ENCODE measurements at places on chromosomes 4 and X.

GRCh38 chr4:150694438-150694837 lies 112.5 kb downstream of the MAB21L2 start:
- DNase-seq = no peak

- no peak for DNase-seq
These were observed 1.3 kb upstream of the TSPYL2 start for GRCh38 chrX:53080628-53081580.

GRCh38 chr4:174669270-174669669 lies 147.0 kb upstream of the HPGD start:
- no peak for DNase-seq

GRCh38 chrX:49139713-49140112 lies 16.2 kb upstream of the GPKOW start:
- no peak for DNase-seq

- no peak for DNase-seq
These were observed 20.0 kb downstream of the UBE2D3 start for GRCh38 chr4:102807345-102807744.

DNA sequence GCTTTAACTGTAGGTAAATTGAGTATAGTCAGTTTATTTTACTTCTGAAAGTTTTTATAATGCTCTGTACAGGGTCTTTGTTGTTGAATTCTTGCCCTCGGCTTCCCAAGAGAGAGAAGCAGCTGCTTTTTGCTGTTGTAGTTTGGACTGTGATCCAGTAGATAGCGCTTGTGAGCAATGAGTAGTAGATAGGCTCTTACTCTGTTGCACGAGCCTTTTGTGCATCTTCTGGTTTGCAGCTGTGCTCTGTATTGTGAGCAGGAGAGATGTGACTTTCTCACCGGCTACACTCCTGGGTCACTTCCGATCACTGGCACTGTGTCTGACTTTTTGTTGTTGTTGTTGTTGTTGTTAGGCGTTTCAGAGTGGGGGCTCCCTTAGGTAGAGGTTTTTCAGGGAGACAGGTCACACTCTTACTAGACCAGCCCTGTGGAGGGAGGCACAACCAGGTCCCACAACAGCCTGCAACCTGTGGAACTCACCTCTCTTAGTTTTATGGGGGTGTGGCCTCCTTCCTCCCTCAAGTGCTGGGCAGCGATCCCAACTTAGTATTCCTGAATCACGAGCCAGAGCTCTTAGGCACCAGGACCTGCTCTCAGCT lies 822.1 kb upstream of the GALNTL6 start:
- DNase-seq = peak; percentile 38

GRCh38 chrX:51893931-51894696 lies 691 bp downstream of the MAGED1 start:
- no peak for DNase-seq

GRCh38 chr4:159151689-159152088 lies 48.8 kb downstream of the RAPGEF2 start:
- no peak for DNase-seq

DNA sequence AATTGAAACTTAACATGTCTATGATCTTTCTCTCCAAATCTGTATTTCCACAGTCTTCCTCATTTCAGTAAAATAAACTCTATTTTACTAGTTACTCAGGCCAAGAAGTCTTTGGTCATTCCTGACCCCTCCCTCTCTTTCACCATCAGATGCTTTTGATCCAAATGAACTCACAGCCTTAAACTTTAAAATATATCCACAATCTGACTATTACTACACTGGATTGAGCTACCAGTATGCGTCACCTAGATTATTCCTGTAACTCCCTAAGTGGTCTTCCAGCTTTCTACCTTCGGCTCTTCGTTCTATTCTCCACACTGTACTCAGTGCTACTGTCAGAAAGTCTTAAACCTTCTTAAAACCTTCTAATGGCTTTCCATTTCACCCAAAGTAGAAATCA lies 195.1 kb downstream of the FBXW7 start:
- DNase-seq = no peak

GRCh38 chr4:186297013-186297645 lies 31.1 kb downstream of the F11 start:
- DNase-seq = peak; percentile 37

- peak; percentile 49 for DNase-seq
These were observed 74.3 kb upstream of the ANXA3 start for GRCh38 chr4:78477276-78477675.

DNA sequence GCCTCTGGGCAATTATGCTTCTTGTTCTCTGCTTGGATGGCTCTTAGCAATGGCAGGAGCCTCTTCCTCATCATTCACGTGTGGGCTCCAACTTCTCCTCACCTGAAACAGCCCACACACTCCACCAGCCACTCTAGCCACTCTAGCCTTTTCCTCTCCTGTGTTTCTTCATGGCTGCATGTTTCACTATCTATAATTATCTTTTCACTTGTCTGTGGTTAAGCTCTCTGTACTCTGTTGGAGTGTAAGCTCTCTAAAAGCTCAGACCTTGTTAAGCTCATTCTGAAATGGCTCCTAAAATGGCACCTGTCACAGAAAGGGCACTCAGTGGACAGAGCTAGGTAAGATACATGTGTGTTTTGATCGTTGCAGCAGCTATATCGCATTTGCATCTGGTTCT lies 80.0 kb downstream of the SH3KBP1 start:
- no peak for DNase-seq

GRCh38 chr4:88333741-88334405 lies 44.8 kb upstream of the HERC6 start:
- peak; percentile 4 for DNase-seq

DNA sequence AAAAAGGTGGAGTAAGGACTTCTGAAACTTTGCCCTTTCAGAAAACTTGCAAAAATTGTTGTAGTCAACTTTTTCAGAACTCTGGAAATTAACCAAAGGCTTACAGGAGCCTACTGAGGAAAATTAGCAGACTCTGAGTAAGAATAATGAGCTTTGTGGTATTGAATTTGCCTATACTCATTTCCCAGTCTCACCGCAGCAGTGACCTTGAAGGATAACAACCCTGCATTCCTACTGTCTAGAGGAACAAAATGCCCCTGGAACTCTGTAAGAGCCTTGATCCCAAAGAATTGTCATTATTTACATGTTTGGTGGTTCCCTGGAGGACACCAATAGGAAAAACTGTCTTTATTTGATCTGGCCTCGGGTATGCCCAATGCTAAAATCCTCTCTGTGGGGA lies 57.9 kb downstream of the MND1 start:
- no peak for DNase-seq

GRCh38 chr4:62394766-62395165 lies 1194.6 kb downstream of the ADGRL3 start:
- DNase-seq = peak; percentile 19

DNA sequence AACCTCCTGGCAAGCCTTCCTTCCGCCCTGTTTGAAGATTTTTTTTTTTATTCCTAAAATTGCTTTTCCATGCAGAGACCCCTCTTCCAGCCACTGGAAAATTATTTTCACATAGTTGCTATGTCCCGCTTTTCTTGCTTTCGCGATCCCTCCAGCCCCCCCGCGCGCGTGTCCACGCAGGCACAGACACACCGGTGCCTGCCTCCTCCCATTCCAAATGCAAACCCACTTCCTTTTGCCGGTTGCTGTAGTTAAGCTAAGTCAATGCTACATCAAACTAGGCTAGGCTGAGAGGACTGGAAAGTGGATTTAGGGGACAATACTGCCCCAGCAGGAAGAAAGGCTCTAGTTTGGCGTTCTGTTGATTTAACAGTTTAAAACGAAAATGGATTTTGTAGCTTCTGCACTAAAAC lies 111.0 kb downstream of the DHX15 start:
- DNase-seq = no peak

DNA sequence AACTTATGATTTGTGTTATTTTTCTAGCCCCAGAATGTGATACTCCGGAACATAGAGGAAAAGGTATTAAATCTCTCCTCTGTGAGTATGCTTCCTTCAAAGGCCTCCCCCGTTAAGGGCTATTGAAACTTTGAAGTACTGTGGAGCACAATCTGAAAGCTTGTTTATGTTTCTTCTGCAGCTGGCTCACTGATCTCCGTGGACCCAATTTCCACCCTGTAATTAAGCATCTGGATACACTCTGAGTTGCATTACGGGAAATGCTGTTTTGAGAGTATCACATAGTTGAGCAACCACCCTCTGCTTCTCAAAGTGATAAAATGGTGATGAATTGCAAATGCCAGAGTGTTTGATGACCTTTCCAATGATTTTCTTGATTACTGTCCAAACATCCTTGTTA lies 296.8 kb upstream of the PABPC5 start:
- DNase-seq = no peak

DNA sequence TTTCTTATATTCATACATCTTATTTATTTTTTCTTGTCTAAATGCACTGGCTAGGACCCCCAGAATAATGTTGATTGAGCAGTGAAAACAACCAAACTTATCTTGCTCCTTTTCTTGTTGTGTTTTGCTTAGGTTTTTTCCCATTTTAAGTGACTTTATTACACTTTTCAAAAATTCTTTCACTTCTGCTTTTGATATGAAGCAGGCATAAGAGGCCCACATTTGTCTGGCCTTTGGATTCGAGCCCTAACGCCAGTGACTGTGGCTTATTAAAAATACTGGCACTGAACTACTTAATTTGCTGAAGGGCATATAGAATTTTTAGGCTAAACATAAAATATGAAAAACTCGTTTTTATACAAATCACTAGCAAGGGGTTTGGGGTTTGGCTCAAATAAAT lies 197.0 kb downstream of the ASB9 start:
- no peak for DNase-seq

- DNase-seq = no peak
These were observed 614.8 kb upstream of the TECRL start for GRCh38 chr4:65023883-65024670.

- DNase-seq = no peak
These were observed 369.9 kb upstream of the NR3C2 start for GRCh38 chr4:148812101-148812500.

GRCh38 chr4:29295280-29295679 lies 1424.9 kb upstream of the PCDH7 start:
- no peak for DNase-seq

DNA sequence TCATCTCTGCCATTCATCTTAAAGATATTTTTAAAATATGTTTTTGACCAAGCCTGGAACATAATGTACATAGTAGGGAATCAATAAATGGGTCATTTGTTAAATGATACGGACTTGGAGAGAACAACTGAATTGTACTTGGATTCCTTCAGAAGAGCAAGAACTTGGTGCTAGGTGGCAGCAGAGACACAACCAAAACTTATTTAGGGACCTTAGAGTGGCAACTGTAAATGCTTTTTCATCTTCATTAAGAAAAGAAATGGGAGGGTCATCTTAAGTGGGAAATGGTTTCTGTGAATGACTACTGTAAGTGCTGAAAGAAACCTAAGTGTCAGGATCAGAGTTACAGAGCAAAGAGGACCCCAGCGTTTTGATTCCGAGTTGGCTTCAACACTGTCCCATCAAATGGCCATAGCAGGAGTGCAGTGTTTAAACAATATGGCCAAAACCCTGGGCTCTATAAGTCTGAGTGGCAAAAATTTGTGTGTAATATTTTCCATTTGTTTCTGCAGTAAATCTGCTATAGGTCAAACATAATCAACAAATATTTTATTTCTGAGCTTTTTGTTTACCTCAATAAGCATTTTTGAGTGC lies 213.6 kb downstream of the PALLD start:
- DNase-seq = peak; percentile 66

- DNase-seq = no peak
These were observed 624.0 kb downstream of the MID1IP1 start for GRCh38 chrX:39425124-39425806.

DNA sequence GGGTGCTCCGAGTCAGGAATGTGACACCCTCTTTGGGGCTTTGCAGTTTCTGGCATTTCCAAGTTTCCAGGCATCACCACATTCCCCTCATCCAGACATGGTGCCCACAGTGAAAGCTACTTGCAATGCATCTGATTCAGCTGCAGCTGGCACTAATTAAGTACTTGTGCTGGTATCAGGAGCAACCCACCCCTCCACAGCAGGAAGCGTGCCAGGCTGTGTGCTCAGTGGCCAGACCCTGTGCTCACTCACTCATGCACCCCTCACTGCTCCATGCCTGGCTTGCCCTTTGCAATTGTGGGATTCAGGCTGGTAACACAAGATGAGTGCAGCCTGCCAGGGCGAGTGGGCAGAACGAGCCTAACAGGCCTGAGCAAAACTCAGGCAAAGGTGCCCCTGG lies 271.2 kb downstream of the EPHA5 start:
- no peak for DNase-seq

DNA sequence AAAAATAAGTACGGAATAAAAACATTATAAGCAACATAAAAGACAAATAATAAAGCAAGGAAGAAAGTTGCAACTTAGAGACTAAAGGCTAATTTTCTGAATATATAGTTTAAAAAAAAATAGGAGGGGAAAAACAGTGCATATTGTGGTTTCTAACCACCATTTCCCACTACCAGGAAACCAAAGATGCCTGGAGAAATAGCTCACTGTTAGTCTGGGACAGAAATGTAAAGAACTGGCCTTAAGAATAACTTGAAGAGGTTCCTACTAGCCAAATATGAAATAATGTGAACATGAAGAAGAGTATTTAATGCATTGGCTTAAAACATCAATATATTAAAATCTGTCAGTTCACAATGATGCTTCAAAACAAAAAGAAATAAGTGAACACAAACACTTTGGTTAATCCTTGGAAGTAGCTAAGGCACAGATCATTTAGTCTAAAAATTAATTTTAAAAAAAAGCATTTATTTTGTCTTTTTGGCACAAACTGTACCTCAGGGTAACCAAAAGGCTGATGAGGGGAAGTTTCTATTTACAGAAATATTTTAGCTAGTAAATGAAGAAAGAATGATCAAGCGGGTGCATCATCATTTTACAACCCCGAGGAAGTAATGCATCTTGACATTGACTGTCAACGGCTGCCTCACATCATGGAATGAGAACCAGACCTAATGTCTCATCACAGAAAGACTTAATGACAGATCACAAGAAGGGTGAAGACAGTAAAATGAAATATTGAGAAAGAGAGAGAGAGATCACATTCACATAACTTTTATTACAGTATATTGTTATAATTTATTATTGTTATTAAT lies 297.2 kb upstream of the LDB2 start:
- no peak for DNase-seq

- peak; percentile 28 for DNase-seq
These were observed 37.1 kb downstream of the XG start for GRCh38 chrX:2788980-2789379.

DNA sequence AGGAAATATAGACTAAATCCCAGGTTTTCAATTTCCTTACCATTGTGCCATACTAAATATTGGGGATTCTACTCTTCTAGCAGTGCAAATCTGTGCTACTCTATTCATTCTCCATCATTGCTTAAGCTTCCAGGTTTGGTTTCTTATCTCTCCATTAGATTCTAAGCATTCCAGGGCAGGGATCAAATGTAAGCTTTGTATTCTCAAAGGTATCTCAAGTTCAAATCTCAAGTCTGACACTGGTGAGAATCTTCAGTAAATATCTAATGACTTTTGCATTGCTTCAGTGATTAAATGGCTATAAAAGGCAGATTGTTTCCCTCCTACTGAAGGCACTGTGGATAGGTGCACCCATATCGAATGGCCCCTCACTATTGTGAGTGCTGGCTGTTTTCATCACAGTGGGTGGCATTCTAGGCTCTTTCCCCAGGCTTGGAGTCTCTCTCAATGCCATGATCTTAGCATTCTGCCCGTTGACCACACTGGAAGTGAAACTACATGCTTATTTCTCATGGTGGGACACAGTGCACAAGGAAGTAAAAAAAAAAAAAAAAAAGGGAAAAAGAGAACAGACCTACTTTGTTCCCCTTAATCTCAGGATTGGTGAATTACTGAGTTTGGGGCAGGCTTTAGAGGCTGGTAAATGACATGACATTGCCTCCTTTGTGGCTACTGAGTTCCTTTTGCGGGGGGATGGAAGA lies 28.7 kb downstream of the FAM9C start:
- peak; percentile 73 for DNase-seq
